ENCODE measurements at places on chromosomes 7 and 10.

GRCh38 chr10:29756451-29756850, 121.7 kb upstream of the SVIL start:
- no peak for DNase-seq

DNA sequence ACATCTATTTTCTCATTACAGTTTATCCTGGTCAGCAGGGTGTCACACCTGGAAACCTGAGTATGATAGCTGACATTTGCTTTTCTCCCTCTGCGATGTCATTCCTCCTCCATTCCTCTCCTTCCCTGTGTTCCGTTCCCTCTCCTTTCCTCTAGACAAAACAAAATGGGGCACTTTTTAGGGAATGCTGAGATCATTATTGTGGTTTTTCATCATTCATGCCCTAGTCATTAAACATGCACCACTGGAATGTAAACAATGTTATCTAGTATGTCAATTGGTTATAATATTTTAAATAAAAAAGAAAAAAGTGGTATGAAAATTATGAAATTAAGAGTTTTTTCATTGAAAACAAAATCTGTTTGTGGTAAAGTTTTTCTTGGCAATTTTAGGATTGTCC, 132.6 kb downstream of the MAPK8 start:
- DNase-seq = no peak

GRCh38 chr10:64175271-64175962, 654.2 kb downstream of the REEP3 start:
- DNase-seq = peak; percentile 67

GRCh38 chr7:96303105-96303685, 18.7 kb downstream of the SLC25A13 start:
- no peak for DNase-seq

- DNase-seq = no peak
Observed at GRCh38 chr7:41053820-41054219, 649.1 kb downstream of the INHBA start.

DNA sequence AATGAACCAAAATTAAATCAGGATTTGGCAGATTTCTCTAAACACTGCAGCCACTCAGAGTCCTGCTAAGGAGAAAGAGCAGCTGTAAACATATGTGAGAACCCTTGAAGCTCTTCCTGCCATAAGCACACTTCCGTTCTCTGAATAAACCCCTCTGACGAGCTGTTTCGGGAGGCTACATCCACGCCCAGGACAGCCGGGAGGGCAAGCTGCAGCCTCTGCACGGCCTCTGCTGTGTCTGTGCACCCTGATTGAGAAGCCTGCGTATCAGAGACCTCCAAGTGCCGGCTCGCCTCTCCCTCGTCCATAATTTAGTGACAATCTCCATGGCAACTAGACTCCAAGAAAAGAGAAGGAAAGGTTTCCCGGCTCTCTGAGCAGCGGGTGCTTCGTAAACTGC, 114.4 kb downstream of the PTPRN2 start:
- DNase-seq = no peak

- peak; percentile 2 for DNase-seq
Observed at GRCh38 chr10:43234471-43235041, 32.3 kb downstream of the RASGEF1A start.
